ENCODE measurements at places on chromosomes 2 and 18. TPM values are rescaled to one million over a fixed set of nuclear protein-coding genes. Genes with fewer than 3 reads are reported as not detected.

DNA sequence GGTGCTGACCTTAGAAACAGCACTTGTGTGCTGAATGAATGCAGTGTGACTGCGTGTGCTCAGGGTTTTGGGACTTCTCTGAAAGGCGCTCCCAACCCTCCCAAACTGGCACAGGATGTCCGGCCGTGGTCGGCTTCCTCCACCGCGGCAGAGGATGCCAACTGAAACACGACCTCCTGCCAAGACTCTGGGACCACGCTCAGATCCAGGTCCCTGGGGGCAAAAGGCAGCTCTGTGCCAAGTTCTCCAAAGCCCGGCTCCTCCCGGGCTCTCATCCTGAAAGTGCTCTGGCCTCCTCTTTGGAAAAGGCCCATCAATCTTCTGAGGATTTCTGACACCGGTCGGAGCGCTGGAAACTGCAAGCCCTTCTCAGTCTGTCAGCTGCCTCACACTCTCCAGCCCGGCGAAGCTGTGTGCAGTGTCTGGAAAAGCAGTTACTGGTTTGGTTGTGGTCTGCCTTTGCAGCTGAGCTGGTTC is 32.3 kb upstream of the ZBTB7C start:
- peak; percentile 84 for DNase-seq

- DNase-seq, result no peak
Measured at GRCh38 chr2:120237491-120237902, 14.3 kb upstream of the TMEM185B start.

- DNase-seq, result no peak
Measured at GRCh38 chr2:187528042-187528441, 26.2 kb downstream of the TFPI start.

DNA sequence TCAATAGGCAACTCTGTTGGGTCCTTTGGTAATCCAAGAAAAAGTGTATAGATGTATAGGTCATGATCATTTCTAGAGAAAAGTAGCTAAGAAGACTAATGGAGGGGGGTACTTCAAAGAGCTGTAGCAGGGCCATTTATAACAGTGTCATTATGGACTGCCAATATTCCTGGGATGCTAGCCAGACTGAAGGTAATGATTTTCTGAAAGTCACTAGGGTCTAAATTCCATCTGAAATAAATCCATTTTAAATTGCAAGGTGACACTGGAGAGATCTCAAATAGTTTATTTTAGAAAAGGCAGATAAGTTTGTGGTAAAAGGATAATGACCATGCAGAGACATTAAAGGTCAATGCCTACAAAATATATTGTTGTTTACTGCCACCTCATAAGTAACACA is 4.5 kb upstream of the SPC25 start:
- no peak for DNase-seq

DNA sequence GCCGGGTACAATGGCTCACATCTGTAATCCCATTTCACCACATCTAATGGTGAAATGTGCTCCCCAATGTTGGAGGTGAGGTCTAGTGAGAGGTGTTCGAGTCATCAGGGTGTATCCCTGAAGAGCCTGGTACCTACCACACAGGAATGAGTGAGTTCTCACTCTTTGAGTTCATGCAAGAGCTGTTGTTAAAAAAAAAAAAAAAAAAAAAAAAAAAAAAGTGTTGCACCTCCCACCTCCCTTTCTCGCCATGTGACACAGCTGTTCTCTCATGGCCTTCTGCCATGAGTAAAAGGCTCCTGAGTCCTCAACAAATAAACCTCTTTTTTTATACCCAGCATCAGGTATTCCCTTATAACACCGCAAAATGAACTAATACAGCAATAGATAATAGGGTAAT is 106.3 kb downstream of the C2orf74 start:
- DNase-seq, result no peak

DNA sequence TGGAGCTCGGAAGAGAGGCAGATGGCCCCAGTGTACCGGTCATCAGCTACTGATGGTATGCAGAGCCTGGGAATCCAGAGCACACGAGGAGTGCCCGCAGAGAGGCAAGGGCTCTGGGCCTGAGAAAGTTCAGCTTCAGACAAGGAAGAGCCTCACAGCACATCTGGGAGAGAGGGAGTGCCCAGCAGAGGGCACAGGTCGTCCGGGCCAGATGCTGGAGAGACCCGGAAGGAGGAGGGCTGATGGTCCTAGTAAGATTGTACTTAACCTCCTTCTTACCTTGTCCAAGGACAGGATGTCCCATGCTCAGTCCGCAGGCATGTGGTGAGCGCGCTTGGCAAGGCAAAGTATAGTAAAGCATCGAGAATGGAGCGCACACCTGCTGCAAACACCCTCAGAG is 24.4 kb upstream of the CHMP1B start:
- no peak for DNase-seq

- DNase-seq, result no peak
Measured at GRCh38 chr2:30298302-30298701, 67.0 kb downstream of the LBH start.

DNA sequence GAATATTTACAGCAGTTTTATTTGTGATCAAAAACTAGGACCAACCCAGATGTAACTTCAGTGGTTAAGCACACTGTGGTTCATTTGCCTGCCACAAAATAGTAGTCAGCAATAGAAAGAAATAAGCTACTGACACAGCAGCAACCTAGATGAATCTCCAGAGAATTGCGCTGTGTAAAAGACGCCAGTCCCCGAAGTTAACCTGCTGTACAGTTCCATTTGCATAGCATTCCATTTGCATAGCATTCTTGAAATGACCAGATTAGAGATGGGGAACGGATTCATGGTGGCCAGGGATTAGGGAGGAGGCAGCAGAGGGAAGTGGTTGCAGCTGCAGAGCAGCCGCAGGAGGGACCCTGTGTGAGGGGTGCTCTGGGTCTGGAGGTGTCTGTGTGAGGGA is 39.3 kb upstream of the NFATC1 start:
- no peak for DNase-seq

GRCh38 chr2:29108225-29108624 is 7.0 kb upstream of the CLIP4 start:
- DNase-seq, result no peak

DNA sequence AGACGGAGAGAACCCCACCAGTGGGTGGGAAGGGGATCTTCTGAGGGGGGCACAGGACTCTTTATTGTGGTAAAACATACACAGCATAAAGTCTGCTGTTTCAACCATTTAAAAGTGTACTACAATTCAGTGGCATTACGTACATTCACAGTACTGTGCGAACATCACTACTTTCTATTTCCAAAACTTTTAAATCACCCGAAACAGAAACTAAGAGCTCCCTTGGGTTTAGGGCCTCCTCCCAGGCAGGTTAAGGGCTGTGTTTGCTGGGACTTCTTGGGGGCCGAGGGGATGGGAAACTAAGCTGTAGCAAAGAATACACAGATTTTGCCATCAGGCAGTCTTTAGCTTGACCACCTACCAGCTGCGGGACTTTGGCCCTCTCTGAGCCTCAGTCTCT is 242.0 kb downstream of the HAUS1 start:
- no peak for DNase-seq

GRCh38 chr2:221502270-221503010 is 69.7 kb downstream of the EPHA4 start:
- DNase-seq, result no peak

DNA sequence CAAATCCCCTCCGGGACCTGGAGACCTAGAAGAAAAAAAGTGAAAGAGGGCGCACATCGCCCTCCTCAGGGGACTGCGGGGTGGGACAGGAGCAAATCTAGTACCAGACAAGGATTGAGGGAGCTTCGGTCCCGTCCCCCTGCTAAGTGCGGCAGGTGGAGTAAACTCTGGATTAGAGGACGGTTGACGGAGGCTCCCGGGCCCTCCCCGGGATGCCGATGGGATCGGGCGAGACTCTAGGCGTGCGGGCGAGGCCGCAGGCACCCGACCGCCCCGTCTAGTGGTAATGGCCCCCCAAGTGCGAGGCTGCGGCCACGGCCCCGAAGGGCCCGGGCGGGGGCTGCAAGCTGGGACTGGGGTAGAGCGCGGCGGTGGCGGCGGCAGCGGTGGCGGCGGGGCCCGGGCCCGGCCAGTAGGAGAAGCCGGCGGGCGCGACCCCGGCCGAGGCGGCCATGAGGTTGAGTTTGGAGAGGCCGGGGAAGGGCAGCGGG is 3.5 kb downstream of the FEV start:
- DNase-seq, result no peak

DNA sequence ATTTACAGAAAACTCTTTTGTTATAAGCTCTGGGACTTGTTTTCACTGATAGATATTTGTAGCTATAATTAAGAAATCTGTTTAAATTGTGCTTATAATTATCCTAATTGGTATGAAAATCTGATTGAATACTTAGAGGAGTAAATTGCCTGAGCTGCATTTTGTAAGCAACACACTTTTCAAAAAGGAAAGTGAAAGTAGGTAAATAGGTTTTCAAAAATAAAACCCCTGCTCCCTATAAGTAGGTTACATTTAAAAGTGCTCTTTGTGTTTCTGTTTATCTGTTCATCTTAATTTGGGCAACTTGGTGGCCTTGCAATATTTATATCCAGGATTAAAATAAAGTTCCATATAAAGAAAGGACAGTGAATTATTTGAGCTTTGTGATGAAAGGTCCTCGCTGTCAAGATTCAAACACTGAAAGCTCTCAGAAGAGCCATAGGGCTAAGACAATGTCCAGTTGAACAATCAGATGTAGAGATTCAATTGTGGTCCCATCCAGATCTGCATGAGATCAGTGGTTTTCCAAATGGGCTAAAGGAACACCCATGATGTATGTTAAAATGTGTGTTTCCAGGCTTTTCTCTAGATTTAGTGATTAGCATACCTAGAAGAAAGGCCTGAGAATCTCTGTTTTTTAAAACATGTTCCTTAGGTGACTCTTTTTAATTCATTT is 371.6 kb downstream of the RPRM start:
- DNase-seq, result no peak

DNA sequence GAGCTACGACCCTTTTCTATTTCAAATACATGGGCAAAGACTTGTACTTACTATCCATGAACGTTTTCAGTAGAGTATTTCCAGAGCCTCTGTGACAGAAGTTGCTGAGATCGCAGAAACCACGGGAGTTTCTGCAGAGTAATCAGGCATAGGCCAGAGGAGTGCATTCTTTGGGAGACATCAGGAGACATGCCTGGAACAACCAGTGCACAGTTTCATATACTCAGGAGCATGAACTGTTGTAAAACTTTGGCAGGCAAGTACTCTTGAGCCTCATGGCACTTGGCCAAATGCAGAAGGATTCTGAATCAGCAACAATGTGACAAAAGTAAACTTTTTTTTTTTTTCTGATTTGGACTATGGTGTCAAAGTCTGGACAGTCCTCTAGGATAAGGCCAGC is 307.1 kb downstream of the GRB14 start:
- DNase-seq, result peak; percentile 16

GRCh38 chr18:66749030-66749429 is 145.1 kb upstream of the CDH19 start:
- no peak for DNase-seq

- no peak for DNase-seq
Measured at GRCh38 chr18:36518839-36519238, 221.3 kb downstream of the FHOD3 start.

DNA sequence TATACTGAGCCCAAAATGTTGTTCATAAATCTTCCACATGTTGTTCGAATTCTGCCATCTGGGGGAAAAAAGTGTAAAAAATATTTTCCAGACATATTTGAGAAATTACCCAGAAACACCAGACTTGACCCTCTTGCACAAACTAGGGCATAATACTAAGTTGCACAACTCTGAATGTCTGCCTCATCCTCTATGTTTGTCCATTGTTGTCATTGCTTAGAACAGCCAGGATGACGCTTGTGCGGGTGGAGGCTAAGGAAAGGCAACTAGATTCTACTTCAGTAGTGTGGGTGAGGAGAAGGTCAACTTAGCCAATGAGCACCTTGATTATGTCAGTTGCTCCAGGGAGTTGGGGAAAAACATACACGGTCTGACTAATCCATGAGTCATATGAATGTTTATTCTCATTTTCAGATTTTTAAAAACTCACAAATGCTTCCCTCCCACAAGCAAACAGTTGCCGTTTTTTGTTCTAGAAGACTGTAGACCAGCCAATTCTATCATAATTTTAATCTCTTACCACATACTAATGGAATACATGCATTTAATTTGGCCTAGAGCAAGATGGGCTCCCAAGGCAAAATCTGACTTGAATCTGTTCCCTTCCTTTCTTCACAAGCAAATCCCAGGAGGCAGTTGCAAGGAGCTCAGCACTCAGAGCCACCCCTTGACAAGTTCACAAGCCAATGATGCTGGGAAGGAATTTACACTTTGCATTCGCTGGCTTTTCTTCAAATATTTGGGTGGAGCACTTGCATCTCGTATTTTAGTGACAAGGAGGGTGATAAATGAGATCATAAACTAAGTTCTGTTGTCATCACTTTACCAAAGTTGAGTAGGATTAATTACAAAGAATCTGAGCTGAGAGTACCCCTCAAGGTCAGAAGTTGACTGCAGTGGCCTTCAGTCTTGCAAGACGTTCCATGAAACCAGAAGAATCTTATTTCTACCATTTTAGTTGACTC is 163.2 kb upstream of the TWIST2 start:
- DNase-seq, result peak; percentile 81

DNA sequence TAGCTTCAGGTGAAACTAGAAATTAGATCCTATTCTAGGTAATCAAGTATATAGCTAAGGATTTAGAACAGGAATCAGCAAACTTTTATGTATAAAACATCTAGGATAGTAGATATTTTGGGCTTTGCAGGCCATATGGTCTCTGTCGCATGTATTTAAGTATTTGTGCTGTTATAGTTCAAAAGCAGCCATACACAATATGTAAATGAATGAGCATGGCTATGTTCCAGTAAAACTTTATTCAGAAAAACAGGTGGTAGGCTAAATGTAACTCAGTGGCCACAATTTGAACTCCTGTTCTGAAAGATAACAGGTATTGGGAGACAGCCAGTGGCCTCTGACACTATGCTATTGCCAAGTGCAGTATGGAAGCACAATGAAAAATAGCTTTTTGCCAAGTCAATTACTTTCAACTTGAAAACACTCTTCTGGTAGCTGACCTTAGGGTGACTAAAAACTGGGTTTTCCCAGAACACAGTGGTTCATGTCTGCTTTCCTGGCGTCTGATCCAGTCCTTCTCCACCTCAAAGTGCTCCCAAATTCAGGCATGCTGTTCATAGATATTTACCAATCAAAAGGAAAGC is 304.7 kb upstream of the SYT4 start:
- DNase-seq, result no peak

Gene REG3G
- not detected for polyA plus RNA-seq

Gene DNAJC5G
- polyA plus RNA-seq, result 0.12 TPM

Gene TGFA
- 0.95 TPM for polyA plus RNA-seq

Gene SERPINB3
- polyA plus RNA-seq, result 4.3 TPM

Gene CPS1
- polyA plus RNA-seq, result 2.0 TPM

Gene FAM98A
- polyA plus RNA-seq, result 45.7 TPM

Gene CD8B2
- not detected for polyA plus RNA-seq

Gene SCYGR4
- not detected for polyA plus RNA-seq

Data from muscle of back (tissue), 13 donors.